ENCODE measurements at places on chromosomes 2 and 18.

DNA sequence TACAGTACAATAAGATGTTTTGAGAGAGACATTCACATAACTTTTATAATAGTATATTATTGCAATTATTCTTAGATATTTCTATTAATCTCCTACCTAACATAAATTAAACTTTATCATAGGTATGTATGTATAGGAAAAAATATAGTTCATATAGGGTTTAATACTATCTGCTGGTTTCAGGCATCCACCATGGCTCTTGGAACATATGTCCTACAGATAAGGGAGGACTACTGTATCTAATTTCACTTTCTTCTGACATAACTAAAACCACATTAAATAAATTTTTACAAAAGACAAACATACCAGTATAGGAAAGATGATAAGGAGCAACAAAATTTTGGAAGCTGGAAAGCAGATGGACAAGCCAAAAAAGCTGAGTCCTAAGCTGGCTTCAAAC lies 67.9 kb upstream of the TMEM17 start:
- DNase-seq = no peak

DNA sequence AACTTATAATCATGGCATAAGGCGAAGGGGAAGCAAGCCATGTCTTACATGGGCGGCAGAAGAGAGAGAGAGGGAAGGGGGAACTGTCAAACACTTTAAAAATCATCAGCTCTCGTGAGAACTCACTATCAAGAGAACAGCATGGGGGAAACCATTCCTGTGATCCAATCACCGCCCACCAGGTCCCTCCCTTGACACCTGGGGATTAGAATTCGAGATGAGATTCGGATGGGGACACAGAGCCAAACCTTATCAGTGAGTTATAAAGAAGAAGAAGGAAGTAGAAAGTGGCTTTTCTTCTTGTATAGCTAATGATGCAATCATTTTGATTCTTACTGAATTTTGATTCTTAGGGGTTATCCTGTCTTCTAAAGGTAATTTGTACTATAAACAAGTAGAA lies 51.4 kb downstream of the SMCHD1 start:
- DNase-seq = no peak

DNA sequence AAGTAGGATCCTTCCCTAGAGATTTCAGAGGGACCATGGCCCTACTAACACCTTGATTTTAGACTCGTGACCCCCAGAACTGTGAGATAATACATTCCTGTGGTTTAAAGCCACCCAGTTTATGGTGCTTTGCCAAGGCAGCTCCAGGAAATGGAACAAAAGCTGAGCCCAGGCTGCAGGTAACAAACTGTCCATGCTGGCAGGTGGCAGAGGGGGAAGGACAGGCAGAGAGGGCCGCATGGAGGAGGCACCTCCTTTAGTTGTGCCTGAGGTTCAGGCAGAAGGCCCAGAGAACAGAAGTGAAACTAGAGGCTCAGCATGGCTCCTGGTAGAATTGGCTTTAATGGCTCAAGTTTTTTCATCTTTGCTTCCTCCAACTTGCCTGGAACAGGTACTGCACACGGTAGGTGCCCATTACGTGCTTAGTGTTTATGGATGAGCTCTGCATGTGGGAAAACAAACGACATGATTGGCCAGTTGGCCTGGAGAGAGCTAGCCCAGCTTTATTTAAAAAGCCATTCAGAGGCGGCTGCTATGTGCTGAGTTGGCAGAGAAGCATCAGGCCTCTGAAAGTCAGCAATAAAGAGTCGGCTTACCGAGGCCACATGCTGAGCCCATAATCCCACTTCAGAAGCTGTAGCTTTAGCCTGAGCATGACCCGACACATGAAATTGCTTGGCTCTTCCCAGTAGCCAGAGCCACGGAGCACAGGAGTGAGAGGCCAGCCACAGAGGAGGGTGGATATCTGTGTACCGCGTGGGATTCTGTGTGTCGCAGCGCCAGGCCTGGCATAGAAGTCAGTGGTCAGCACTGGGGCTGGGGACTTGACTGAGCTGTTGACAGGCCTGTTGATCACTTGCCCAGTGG lies 36.5 kb downstream of the HS1BP3 start:
- no peak for DNase-seq

GRCh38 chr2:185208261-185208660 lies 530.3 kb upstream of the FSIP2 start:
- no peak for DNase-seq

DNA sequence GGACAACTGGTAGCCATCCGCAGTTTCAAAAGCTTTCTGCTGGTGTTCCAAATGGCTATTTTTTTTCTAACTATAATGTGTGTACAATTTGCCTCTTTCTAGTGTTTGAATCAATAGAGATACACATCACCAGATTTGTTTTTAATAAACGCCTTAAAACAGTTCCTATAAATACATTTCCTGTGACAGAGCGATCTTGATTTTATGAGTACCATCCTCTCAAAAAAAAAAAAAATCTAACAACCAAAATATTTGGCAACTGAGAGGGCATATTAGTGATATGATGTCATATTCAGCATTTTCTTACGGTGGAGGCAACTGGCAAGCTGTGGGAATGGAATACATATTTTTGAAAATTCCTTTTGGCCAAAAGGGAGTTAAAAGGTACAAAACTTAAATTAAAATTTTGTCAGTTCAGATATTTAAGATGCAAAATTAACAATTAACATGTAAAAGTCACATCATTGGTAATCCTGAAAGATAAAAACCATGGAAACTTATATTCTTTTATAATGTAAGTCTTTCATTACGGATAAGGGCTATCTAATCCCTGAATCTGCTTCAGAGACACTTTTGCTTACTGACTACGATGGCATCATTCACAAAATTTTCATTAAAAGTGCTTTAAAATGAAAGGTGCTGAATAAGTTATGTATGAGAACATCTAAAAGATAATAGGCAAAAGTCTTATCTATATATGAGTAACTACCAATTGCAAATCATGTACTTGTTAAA lies 268.4 kb downstream of the TCF4 start:
- no peak for DNase-seq

DNA sequence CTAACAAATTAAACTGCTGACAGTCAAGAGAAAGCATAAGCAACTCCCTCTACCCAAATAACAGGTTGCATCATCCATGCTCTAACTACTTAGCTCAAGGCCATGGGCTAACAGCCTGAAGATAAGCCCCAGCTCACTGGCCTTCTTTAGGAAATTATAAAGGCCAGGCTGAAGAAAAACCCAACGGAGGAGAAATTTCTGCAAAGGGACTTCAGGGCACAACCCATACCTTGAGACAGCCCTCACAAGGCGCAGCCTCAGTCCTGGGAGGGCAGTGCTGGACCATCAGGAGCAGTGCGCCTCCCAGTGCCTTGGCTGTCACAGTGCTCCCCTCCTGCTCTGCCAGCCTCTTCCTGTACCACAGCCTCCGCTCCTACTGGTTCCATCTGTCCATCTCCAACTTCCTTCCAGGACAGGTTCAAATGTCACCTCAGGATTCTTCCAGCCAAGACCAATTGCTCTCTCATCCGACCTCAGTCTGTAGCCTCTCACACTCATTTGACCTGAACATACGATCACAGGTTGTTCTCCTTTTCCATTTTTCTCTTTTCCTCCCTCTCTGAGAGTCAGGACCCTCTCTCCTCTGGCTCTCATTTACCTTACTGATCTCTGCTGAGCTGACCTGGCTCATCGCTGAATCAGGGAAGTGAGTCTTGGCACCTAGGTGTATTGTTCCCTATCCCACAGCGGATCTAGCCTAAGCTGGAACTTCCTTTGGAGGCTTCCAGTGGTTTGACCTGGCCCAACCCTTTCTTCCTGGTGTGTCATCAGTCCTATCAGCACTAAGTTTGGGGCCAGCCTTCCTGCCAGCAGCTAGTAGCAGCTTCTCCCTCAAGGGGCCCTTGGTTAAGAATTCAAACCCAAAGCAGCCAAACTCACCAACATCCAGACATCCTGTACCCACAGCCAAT lies 1.9 kb downstream of the MCFD2 start:
- no peak for DNase-seq

DNA sequence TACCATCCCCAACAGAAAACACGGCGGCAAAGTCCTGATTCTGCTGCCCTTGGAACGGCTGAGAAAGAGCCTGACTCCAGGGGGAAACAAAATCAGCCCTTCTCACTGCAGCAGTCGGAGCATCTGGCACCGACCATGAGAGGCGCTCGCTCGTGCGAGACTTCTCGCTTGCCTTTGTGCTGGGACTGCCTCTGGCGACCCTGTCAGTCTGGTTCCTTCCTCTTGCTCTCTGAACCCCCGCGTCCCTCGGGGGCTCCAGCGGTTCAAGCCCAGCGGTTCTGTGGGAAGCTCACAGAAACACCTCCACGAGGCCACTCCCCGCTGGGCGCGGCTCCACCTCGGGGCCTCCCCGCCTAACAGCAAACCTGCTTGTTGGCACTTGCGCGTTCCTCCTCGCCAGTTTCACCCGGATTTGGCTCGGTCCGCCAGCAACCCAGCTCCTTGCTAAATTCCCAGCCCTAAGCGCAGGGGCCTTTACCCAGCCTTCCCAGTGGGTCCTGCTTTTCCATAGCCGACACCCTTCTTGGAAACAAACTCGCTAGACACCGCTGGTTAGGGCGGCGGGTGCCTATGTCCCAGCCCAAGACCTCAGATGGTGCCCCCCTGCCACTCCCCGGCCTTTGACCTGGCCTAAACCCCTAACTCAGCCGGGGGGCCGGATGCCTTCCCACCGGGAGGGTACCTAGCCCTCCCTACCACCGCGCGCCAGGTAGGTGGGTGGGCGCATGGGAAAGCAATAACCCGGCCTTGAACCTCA lies 2.2 kb downstream of the RND3 start:
- no peak for DNase-seq

- DNase-seq = no peak
These were observed 121.9 kb upstream of the HAAO start for GRCh38 chr2:42914314-42914713.

GRCh38 chr18:23966909-23967308 lies 47.6 kb upstream of the TTC39C start:
- no peak for DNase-seq

- no peak for DNase-seq
These were observed 120.0 kb upstream of the FSIP2 start for GRCh38 chr2:185618625-185619024.

- no peak for DNase-seq
These were observed 101.6 kb downstream of the GFPT1 start for GRCh38 chr2:69285379-69285894.

DNA sequence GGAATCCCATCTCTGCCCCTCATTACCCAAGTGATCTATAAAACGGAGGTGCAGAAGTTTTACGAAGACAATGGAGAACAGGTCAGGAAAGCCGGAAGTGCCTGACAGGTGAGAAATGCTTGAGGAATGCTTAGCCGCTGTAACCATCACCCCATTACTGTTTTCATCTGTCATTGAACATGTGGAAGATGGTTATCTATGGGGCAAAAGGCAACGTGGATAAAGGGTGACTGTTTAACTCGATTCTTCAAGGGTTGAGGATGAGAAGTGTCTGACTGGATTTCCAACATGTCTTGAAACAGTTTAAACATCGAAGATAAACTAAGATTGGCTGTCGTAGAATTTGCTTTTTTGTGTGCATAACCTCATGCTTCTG lies 17.3 kb downstream of the HK2 start:
- DNase-seq = no peak

GRCh38 chr2:12207491-12207890 lies 461.1 kb downstream of the LPIN1 start:
- DNase-seq = no peak

DNA sequence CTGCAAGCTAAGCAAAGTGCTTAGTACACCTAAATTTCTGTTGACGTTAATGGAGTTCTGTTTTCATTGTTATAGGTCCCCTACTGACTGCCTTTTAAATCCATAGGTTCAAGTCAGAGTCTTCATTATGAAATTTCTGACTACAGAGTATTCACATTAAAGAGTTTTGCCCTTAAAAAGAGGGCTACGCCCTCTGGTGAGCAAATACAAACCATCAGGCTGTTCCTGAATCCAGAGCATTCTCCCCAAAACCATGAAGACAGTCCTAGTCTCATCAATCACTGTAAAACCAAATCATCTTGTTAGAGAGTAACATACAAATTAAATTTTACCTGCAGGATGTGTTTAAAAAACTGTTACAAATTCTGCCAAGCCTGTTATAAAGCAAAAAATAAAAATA lies 1091.7 kb downstream of the TDRD15 start:
- DNase-seq = no peak

DNA sequence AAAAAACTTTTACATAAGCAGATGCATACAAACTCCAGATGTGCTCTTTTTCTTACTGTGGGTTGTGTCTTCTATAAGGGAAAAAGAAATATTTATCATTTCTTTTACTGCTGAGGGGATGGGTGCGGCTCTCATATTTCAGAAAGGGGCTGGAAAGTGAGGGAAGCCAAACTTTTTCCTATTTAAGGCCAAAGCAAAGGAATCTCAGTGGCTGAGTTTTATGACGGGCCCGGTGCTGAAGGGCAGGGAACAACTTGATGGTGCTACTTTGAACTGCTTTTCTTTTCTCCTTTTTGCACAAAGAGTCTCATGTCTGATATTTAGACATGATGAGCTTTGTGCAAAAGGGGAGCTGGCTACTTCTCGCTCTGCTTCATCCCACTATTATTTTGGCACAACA lies at the start of gene COL3A1:
TSS of gene COL3A1 (plus strand) at position 210 of the 400 bp plus-strand sequence. CDS start at position 327, 117 bp downstream.
- no peak for DNase-seq

- no peak for DNase-seq
These were observed at the start of gene B4GALT6 for GRCh38 chr18:31684279-31685096. Gene B4GALT6 (minus strand): TSS chr18:31684581. CDS start chr18:31684426, 155 bp downstream.

- DNase-seq = no peak
These were observed 265.1 kb downstream of the SOCS6 start for GRCh38 chr18:70553936-70554260.

GRCh38 chr2:164039270-164039669 lies 303.5 kb upstream of the FIGN start:
- no peak for DNase-seq

DNA sequence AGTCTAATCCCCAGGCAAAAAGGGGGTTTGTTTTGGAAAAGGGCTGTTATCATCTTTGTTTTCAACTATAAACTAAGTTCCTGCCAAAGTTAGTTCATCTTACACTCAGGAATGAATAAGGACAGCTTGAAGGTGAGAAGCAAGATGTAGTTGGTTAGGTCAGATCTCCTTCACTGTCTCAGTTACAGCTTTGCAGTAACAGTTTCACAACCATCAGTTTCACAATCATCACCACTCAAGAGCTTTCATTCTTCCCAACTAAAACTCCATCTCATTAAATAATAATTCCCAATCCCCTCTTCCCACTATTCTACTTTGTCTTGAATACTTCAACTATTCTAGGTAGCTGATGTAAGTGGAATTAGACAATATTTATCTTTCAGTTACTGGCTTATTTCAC lies 200.9 kb downstream of the NYAP2 start:
- DNase-seq = no peak

- no peak for DNase-seq
These were observed 44.6 kb downstream of the LONRF2 start for GRCh38 chr2:100277540-100278207.

Measured in activated CD8-positive, alpha-beta memory T cell treated with anti-CD3 and anti-CD28 coated beads for 4 hours (primary cell).